SJCRH30 (cell line): ENCODE measurements at places on chromosomes 6 and 20.

DNA sequence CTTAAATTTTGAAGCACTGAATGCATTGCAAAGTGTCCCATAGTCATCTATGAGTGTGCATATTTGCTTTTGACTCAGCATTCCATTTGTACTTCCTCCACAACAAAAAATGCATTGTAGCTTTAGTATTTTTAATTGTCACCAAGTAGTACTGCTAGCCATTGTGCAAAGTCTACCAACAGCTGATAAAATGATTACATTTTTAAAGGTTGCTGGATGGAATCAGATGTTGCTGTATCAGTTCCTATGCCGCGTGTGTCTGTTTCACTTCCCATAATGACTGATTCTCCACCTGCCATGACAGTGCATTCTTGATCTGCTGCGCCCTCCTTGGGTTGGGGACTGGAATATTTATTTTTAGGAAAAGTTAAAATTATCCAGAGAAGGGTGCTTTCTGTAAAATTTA lies 41.2 kb downstream of the SLX4IP start:
- DNase-seq: no peak

DNA sequence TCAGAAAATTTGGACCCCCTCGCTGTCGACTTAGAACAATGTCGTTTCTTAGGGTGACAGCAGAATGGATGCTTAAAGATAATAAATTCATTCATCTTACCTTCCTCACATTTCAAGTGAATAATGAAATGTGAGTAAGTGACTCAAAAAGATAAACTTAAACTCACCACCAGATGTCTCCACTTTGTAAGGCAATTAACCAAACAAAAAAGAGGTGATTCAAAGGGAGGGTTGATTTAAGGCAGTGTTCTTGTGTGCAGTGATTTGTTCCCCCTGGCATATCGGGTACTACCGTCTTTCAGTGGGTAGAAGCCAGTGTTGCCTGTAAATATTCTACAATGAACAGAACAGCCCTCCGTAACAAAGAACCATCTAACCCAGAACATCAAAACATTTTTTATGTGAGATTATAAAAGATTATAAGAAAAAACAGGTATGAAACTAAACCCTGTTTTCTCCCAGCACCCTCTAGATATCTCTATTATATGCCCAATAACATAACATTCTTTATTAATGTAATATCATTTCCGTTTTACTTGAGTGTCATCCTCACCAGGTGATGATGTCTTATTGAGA lies 589.7 kb downstream of the CBLN4 start:
- no peak for DNase-seq

DNA sequence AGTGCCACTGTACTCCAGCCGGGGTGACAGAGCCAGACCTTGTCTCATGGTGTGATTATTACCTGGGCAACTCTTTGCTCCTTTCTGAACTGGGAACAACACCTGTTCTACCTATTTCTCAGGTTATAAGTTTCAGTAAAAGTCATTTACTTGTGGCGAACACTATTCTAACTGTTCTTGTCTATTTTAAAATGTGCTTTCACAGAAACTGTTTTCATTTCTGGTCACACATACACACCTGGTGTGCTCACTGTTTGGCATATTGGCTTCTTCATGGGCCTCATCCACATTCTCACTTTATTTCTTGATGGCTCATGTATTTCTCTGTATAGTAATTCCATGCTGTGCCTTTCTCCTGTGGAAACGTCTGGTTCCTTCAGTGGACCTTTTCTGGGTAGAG lies 30.5 kb upstream of the XRN2 start:
- no peak for DNase-seq

DNA sequence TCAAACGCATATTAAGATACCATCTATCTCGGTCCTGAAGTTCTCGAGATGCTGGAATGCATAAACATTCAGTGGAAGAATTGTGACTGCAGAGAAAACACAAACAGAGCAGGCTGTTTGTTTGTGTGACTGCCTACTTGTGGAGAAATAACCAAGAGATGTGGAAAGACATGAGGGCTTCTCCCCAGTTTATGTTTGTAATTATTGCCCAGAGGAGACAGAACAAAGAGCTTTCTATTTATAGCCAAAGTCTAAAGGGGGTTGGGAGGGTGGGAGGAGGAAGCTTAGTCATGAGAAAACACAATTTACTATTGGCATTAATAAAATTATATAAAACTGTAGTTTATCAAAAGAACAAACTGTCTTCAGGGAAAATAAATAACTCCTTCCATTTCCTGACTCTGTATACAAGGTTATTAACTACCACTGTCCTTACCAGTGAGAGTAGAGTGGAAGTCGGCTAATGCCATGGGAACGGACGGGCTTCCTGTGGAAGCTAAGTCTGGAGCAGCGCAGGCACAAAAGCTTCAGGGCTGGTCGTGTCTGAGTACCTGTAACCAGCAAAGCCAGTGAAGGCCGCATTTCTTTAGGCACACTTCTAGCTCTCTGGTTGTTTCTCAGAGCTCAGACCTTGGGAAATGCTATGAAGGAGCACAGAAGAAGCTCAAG lies 200.2 kb upstream of the SUPT3H start:
- DNase-seq: no peak

DNA sequence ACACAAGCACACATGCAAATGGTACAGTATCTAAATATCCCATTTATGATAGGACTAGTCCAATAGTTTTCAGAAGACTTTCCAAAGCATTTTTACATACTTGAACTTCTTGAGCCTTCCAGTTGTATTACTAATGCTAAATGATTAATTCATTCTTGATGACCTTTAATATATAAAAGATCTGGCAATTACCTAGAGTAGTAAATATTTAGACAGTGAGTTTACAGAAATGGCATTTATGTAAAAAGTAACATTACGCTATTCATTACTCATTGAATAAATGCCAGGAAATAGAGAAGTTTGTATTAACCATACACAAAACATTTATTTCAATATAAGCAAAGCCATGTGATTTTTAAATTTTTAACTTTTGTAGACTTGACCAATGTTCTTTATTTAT lies 158.8 kb downstream of the DST start:
- no peak for DNase-seq

DNA sequence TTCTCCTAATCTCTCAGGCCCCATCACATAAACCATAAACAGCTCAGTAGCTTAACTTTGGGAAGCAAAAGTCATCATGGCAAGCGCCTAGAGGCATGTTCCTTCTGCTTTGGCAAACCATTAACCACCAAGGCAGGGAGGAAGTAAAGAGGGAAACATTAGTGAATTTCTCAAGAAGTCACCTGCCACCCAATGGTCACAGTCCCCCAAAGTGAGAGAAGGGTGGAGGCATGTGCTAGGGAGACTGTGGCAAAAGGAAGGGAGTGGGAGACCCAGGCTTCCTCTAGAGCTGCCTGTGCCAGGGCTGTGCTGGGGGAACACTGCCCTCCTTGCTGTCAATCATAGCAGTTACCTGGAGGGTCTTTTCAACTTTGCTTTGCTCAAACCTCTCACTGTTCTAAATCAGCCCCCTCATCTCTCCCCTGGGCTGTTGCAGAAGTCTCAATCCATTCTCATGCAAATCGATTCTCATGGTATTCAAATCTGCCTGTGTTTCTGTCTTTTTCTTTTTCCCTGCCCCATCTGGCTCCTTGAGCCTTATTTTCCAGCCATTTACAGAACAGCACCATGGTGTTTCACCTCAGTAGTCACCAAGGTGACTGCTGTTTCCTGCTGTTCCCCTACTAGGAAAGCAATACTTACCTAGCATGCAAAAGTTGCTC lies 1.8 kb upstream of the RNF24 start:
- DNase-seq: no peak
